Urinary bladder (tissue), 4 donors: ENCODE measurements at places on chromosomes 13 and 19. TPM values are rescaled to one million over a fixed set of nuclear protein-coding genes. Genes with fewer than 3 reads are reported as not detected.

DNA sequence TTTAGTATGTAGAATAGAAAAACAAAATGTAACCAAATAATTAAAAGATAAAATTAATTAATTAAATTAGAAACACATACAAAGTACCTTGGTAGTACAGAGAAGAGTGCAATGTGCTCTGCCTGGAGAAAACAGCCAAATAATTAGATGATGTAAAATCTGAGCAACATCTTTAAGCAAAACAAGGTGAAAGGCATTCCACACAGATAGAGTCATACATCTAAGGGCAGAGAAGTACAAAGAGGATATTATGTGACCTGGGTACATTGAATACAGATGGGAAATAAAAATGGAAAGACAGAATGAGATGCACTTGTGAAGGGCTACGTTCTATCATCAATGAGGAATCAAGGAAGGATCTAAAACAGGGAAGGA lies 25.2 kb upstream of the FNDC3A start:
- no peak for DNase-seq

Gene KLHL1
- total RNA-seq: 0.26 TPM

GRCh38 chr13:53368948-53369347 lies 340.3 kb downstream of the OLFM4 start:
- no peak for DNase-seq

Gene LIM2
- not detected for total RNA-seq

DNA sequence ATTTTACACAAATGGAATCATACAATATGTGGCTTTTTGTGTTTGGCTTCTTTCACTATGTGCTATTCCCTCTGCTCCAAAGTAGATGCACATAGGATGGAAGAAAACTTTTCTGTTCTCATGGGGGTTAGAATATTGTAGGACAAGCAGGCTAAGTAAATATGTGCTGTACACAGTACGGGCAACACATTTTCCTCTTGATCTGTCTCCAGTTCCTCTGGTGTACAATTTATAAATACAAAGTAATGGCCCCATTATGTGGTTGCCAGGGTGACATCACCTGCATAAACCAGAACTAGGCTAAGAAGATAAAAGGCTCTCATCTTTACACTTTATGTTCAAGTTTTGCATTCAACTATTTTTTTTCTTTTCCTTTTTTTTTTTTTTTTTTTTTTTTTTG lies 41.0 kb upstream of the SOX21 start:
- DNase-seq: no peak
